ENCODE measurements at places on chromosomes 6 and 20.

GRCh38 chr20:3820901-3821727 lies 767 bp downstream of the AP5S1 start:
- no peak for DNase-seq

DNA sequence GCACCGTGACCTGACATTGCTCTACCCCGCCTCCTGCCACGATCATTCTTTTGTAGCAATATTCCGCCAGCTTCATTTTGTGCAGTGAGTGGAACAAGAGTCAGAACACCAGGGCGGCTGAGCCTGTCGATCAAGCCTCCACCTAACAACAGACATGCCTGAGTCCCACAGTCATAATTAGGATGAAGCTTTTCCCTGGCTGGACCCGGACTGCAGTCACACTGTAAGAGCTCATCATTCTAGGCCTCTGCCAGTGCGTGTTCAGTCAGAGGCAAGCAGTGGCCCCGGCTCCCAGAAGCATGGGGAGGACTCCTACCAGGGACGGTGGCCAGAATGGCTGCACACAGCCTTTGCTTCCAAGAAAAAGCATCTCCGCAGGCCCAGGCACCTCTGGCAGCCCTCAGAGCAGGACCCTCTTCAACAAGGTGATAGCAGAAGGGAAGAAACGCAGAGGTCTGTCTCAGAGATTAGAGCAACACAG lies 23.2 kb upstream of the UNC93A start:
- DNase-seq: no peak

DNA sequence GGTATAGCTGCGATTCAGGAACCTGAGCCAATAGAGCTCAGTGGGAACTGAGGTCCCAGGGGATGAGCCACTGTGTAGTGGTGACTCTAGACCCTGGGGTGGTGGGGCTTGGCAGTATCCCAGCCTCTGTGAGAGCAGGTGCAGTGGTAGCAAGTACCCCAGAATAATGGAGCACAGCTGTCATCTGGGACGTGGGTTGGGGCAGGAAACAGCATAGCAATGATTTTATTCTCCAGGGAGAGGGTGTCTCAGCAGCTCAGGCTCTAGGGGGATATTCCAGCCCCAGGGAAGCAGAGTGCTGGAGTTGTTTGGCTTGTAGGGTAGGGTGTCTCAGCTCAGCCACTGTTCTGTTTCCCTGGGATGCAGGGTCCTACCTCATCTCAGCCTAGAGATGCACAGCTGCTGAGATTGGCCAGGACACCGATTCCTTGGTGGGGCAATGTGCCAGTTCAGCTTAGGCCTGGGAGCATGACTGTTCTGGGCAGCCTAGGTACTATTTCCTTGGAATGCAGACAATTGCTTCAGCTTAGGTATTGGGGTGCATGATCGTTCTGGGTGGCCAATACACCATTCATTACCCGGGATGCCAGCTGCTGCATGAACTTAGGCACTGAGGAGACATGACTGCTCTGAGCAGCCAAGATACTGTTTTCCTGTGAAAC lies 34.0 kb upstream of the NUP153 start:
- no peak for DNase-seq

DNA sequence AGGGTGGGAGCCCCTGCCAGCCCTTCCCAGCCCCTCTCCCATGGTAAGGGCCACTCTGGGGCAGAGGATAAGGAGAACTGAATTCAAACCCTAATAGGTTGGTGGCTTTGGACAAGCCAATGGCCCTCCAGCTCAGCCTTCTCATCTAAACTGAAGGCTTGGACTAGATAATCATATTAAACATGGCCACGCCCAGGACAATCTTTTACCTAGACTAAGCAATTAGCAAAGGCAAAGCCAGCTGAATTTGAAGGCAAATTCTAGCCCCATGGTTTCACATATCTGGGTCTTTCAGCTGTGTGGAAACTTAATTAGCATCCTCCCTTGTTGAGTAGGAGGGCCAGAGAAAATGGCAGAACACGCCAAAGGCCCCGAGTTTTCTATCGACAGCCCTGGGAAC lies 10.7 kb downstream of the SLC22A23 start:
- no peak for DNase-seq

GRCh38 chr6:50289366-50289765 lies 239.6 kb upstream of the DEFB112 start:
- no peak for DNase-seq

DNA sequence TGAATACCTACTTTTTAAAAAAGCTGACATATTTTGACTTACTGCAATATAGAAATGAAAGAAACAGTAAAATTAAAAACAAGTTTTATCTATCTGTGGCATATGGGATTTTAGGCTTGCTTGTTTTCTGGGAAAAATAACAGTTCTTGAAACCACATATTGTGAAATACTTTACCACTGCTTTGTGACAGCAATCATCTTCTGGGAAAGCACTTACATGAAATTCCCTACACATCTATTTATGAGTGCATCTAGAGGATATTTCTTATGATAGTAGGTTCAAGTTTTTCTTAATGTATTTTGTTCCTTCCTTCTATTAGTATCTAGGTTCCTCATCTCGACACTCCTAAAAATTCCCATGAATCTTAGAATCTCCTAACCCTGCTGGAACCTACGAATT lies 75.2 kb downstream of the STXBP5 start:
- DNase-seq: no peak

DNA sequence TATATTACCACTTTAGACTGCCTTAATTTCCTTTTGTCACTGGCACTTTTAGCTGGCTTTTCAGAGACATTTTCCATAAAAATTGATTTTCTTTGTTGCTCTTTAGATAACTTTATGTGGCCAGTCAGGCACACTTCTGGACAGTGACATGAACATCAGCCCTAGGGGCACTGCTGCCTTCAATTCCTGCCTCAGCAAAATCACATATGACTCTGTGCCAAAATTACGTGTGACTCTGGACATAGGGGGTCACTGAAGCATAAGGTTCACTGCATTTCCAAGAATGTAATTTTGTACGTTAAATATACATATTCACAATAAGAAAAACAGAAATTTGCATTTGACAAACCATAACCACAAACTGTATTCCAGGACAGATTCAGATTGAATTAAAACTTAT lies 66.5 kb downstream of the ESF1 start:
- DNase-seq: peak; percentile 13

DNA sequence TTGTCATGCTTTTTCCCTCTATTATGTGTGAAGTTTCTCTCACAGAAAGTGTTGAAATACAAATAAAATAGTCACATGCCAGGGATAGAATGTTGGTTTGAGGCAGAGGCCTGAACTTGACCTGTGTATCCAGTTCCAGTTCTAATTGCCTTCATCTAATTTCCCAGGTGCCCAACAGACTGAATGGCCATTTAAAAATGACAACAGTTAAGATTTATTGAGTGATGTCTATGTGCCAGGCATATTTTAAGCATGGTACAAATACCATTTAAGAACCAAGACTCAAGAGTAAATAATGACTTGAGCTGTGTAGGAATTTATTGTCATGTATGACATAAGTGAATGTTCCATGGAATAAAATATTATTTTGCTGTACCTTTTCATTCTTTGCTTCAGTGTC lies 87.6 kb upstream of the EMILIN3 start:
- DNase-seq: no peak

- DNase-seq: no peak
Observed at GRCh38 chr20:58818586-58819285, 32.0 kb downstream of the GNAS-AS1 start.

GRCh38 chr6:135226537-135226936 lies 45.4 kb downstream of the MYB start:
- peak; percentile 48 for DNase-seq

- peak; percentile 38 for DNase-seq
Observed at GRCh38 chr6:5517796-5518195, 256.5 kb downstream of the FARS2 start.

DNA sequence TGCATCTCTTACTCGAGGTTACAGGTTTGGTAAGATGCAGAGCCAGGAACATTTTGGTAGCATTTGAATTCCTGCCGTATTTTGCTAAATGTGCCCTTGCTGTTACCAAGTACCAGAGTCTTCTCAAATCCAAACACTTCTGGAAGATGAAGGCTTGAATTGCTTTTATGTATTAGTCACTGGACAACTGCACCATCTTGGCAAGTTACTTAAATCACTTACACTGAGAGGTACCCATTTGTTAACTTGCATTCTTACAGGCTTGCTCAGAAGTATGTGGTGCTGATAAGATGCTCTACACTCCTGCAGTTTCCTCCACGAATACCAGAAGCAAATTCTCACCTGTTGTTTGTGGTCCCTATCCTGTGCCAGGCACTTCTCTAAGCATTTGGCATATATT lies 12.7 kb downstream of the IL22RA2 start:
- no peak for DNase-seq

GRCh38 chr20:15039088-15039752 lies 701.8 kb upstream of the FLRT3 start:
- DNase-seq: no peak

DNA sequence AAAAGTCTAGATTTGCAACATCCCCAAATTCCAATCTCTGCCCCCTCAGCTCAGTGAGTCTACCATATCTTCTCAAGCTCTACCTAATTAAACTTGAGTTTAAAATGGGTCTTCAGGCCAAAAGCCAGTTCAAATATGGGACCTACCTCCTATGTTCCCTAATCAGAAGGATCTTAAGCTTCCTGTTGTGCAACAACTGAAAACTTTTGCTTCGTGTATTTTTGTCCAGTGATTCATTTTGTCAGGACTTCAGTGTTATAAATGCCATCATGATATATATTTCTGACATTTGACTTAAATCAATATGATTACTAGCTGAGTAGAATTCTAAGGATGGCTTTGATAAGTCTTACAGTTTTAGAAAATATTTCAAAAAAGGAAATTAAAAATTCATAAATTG lies 622.6 kb upstream of the PTCHD4 start:
- DNase-seq: no peak

DNA sequence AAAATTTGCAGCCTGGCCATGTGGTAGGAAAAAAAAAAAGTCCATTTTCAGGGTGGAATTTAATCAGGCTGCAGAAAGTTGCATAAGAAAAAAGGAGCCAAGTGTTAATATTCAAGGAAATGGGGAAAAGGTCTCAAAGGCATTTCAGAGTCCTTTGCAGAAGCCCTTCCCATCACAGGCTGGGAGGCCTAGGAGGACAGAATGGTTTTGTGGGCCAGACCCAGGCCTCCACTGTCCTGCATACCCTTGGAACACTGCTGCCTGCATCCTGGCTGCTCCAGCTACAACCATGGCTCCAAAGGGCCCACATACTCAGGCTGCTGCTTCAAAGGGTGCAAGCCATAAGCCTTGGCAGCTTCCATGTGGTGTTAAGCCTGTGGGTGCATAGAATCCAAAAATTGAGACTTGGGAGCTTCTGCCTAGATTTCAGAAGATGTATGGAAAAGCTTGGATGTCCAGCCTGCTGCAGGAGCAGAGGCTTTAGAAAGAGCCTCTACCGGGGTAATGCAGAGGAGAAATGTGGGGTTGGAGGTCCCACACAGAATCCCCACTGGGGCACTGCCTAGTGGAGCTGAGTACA lies 239.0 kb upstream of the STXBP5 start:
- no peak for DNase-seq

- DNase-seq: no peak
Observed at GRCh38 chr6:39684790-39685488, 40.3 kb downstream of the KIF6 start.

DNA sequence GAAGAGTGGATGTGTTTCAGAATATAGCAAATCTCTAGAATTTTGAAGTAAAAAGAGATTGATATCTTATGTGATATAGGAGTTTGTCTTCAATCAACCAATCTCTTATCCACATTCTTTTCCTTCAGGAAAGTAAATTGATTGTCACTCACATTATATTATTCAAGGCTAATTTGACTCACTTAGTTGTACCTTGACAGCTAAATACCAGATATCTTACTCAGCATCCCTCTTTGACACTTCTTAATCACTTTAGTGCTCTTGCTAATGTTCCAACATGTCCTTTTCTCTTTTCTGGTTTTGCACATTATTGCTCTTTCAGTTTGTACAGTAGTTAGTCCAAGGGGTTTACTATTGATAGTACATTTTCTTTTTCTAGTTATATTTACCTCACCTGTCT lies 286.9 kb upstream of the PTCHD4 start:
- no peak for DNase-seq

- DNase-seq: peak; percentile 88
Observed at GRCh38 chr6:35240838-35241801, 18.4 kb upstream of the ZNF76 start.

DNA sequence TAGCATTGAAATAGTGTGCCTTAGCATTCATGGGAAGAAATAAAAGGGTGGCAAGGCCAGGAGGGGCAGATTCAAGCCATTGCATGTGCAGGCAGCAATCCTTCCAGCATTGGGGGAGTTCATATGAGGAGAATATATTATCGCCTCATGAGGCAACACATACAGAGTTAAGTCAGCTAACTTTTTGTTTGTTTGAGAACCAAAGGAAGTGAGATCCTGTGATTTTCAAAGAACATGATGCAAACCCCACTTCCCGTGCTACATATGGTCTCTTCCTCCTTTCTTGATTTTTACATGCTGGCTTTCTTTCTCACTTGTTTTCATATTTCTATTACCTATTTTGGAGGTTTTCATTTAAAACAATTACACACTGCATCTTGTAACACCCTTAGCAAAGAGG lies 579.7 kb upstream of the ARID1B start:
- no peak for DNase-seq

- no peak for DNase-seq
Observed at GRCh38 chr6:2102966-2103365, 142.4 kb downstream of the GMDS start.

- no peak for DNase-seq
Observed at GRCh38 chr6:33783781-33784520, 5.0 kb downstream of the LEMD2 start.

GRCh38 chr6:121032268-121033006 lies 301.8 kb downstream of the TBC1D32 start:
- no peak for DNase-seq

- no peak for DNase-seq
Observed at GRCh38 chr6:122747573-122747972, 31.9 kb upstream of the FABP7 start.

DNA sequence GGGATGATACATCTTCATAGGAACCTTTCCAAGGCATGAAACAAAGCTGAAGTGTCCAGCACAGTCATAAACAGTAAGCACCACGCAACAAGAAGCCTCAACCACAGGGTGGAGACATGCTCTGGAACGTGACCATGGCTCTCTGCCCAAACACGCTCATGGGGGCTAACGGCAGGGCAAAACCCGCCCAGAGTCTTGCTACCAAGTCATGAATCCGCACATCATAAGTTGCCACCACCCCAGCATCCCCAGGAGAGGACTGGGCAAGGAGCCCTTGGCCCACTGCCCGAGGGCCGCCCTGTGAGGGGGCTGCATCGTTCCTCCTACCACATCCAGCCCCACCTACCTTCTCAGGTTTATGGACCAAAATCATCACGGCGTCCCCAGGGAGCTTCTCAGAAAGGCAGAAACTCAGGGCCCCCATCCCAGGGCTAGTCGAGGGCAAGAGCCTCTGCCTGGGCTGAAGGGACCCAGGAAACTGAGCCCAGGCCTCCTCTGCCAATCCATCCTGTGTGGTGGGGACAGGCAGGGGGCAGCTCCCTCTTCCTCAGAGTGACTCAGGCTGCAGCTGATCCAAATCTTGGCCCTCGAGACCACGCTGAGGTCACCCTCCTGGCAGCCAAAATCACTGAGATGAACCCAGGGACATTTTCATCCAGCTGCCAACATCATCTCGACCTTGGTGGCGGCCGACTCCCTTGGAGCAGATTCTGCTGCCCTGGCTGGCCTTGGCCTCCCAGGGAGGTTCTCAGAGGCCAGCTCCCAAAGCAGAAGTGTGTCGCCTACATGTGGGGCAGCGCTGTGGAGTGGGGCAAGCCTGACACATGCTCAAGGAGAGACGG lies 42.6 kb downstream of the BMP7 start:
- DNase-seq: no peak
